Tongue (tissue), 3 donors: ENCODE measurements at places on chromosomes 1 and 21. TPM values are rescaled to one million over a fixed set of nuclear protein-coding genes. Genes with fewer than 3 reads are reported as not detected.
A peak's percentile ranks its signal among the peaks of the same experiment; 100 is the strongest.

The ZNF678 gene
- 50.0 TPM for total RNA-seq

The IGSF21 gene
- total RNA-seq, result not detected

DNA sequence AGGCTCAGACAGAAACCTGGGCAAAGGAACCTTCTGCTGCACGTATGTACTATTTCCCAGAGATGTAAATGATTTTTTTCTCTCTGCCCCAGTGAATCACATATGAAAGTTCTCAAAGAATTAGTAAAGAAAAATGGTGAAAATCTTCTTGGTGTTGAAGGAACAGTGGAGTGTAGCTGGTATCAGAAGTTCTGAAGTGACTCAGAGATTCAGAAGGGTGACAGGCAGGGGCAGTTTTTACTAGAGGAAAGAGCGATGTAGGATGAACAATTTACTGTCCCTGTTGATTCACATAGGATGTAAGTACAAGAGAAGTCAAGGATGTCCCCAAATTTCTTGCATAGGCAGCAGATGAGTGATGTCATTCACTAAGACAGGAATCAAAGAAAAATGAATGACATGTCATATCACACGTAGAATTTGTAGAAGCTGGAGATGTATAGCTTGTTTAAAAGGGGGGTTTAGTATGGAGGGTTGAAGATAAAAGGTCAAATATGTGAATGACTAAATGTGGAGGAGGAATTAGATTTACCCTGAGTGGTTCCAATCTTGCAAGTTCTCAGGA lies 26.4 kb downstream of the WLS start:
- no peak for DNase-seq

GRCh38 chr21:18542081-18542480 lies 138.5 kb upstream of the TMPRSS15 start:
- no peak for DNase-seq

DNA sequence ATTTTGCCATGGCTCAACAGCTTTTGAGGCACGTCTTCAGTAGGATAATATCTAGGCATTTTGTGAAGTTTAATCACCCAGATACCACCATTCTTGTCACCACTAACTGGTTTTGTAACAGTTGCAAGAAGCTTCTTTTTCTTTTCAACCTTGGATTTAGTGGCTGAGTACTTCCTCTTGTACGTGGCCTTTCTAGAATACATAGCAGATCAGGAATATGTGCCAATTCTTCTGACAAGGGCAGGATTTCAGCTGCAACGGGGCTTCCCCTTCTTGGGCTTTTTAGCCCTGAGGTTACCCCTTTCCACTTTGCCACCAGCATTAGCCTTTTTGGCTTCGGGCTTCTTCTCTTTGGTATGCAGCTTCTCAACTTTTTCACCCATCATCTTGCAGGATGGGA lies 79.3 kb upstream of the WARS2 start:
- no peak for DNase-seq

- DNase-seq, result peak; percentile 82
Observed at GRCh38 chr21:18499761-18500376, 96.3 kb upstream of the TMPRSS15 start.

DNA sequence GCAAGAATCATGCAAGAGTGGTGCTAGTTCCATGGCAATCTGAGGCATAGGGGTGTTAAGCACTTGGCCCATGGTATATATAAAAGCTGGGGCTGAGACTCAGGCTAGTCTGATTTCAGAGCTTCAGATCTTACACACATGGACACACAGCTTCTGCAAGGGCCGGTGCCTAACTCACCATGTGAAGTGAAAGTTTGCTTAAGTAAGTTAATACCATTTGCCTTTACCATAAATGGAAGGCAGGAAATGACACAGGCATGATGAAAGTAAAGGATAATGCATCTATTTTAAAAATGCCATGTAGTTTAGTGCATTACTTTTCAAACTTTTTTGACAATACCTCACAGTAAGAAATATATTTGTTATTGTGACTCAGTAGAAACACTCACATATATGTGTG lies 122.6 kb downstream of the KCNJ6 start:
- no peak for DNase-seq
